ENCODE measurements at places on chromosomes 7 and 10.

DNA sequence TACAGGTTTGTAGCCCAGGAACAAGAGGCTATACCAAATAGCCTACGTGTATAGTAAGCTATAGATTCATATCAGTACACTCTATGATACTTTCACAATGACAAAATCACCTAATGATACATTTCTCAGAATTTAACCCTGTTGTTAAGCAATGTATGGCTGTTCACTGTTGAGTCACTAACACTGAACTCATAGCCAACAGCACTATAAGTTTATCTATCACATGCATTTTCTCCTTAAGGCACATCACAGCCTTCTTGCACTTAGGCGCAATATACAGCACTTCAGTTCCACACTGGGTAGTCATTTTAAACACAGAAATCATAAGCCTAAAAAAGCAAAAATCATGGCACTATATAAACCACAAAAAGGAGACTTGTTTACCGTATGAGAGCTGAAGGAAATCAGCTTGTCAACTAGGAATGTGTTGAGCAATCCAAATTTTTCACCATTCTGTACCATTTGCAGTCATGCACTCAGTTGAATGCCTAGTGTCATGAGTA, 45.6 kb downstream of the ZNF438 start:
- no peak for DNase-seq

DNA sequence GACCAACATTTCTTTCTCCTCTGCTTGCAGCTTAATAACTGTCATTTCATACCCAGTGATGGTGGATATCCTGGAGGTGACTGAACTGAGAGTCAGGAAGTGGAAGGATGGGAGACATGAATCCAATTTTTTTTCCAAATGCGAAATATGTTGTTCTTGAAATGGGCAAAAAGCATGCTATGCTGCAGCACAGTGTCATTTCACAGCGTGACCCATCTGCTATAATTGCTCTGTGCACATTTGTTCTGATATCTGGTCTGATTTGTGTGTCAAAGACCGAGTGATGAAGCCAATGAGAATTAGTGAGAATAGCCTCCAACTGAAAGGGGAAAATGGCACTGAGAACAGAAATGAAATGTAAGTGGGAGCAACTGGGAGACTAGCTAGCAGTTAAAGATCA, 329.6 kb upstream of the PHYHIPL start:
- DNase-seq: no peak

- no peak for DNase-seq
These were observed 250.7 kb upstream of the BMPER start for GRCh38 chr7:33654676-33655075.

DNA sequence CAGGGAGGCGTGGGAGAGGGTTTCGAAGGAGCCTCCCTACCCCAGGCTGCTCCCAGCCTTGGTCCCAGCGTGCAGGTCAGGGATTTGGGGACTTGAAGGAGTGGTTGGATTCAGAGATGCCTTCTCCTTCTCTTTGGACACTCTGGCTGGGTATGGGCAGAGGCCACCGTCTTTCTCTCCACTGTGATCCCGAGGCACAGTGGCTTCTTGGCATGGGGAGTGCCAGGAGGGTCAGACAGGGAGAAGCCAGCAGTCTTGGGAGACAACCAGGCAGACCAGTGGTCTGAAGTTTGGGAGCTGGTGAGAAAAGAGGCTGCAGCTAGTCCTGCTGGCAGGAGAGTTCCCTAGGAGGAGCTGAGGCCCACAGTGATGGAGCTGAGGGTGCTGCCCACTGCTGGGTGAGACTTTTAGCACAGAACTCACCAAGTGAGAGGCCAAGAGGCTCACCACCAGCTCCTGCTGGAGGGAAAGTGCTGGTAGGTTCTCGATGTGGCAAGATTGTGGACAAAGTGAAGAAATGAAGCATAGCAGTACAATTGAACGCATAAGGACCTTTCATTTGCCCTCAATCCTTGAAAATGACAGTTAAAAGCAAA, 35.2 kb upstream of the WDFY4 start:
- no peak for DNase-seq

- DNase-seq: peak; percentile 80
These were observed 25.2 kb upstream of the ZNF488 start for GRCh38 chr10:47409171-47409865.

DNA sequence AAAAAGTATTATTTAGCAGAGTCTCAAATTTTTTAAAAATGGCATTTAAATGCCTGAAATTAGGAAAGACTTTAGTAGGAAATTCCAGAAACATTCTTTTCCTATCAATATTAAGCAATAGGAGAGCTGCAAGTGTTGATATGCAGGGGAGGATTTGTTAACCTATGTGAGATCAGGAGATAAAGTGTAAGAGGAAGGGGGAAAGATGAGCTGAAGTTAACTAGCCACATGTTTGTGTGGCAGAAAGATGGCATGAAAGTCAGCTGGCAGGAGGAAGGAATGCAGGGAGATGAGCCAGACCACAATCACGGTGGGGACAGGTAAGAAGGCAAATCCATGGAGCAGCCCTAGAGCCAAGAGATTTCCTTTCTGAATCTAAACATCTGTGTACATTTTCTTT, 303.6 kb downstream of the MAGI2 start:
- no peak for DNase-seq

Data from chondrocyte (in vitro differentiated cells).